T follicular helper cell (primary cell): ENCODE measurements at places on chromosomes 12 and 14.
A peak's percentile ranks its signal among the peaks of the same experiment; 100 is the strongest.

GRCh38 chr12:132502149-132502881 lies 12.4 kb downstream of the FBRSL1 start:
- DNase-seq: no peak

GRCh38 chr12:126286203-126286602 lies 1221.0 kb downstream of the AACS start:
- no peak for DNase-seq

GRCh38 chr14:96781371-96781770 lies 15.8 kb upstream of the VRK1 start:
- no peak for DNase-seq

GRCh38 chr12:113049976-113050742 lies 6.4 kb upstream of the DTX1 start:
- DNase-seq: no peak

GRCh38 chr12:66119229-66119869 lies 11.2 kb downstream of the LLPH start:
- DNase-seq: no peak

- no peak for DNase-seq
Measured at GRCh38 chr14:22178333-22178839, 410.6 kb downstream of the DAD1 start.

DNA sequence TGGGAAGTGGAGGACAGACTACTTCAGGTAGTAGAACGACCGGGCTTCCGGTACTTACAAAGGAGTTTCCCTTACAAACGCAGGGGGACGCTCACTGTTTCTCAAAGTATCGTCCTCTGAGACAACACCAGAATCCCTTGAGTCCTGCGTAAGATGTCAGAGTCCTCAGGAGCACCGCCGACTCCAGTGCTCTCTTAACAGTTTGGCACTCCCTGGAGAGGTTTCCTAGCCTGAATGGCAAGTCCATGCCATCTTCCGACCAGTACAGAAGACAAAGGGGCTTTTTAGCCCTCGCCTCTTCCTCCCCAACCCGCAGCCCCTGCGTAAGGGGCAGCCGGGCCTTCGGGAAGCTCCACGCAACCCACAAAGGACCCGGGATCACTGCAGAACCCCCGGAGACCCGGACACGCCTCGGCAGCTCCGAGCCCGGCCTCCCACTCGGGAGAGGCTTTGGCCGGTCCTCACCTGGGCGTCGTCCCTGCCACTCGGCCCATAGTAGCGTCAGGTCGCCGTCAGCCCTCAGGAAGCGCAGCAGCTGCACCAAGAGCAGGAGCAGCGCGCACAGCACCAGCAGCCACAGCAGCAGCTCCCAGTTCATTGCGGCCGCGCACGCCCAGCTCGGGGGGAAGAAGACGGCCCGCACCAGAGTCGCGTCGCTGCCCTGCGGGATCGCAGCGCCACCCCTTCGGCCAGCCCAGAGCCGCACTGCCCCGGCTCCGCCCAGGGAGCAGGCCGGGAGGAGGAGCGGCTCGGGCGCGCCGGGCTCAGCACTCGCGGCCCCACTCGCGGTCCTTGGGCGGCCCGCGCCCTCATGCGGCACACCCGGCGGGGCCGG lies at the start of gene DHRS7:
Gene DHRS7 (minus strand): TSS at position 687 of the 835 bp plus-strand sequence. CDS start 89 bp downstream, at position 598.
- DNase-seq: peak; percentile 30

DNA sequence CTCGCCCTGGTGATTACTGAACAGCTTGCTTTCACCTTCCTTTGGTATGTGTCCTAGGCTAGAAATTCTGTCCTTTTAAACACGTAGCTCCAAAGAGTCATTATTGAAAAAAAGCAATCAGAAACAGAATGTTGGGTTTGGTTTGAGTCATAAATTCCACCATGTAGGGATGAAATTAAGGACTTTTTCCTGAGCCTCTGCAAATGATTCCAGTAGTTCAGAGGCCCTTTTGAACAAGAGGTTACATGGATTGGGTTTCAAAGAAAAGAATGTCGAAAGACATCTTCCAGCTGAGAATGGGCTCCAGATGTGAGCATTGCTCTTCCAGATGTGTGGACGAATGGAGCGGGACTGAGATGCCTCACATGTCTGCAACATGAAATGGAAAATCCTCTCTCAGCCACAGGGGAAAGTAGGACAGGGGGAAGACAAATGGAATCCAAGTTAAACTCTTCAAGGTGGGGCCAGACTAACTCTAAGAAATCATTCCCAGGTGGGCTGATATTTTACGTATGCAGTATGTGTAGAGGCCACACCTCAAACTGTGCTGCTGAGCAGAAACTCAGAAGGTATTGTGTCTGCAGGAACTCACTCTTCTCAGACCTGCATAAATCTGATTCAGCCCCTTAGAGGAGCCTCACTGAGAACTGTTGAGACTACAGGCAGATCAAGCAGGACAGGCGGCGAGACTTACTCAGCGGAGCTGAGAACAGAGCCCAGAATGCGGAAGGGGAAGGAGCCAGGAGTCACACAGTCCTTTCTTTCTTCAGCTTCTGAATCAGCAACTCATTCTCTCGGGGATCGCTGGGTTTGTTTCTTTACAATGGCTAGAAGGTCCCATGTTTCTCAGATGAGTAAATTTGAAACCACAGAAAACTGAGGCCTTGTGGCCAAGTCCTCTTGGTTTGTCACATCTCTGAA lies 23.3 kb upstream of the EMP1 start:
- no peak for DNase-seq

- DNase-seq: no peak
Measured at GRCh38 chr12:51893786-51894185, 5.9 kb downstream of the ANKRD33 start.

GRCh38 chr12:97542666-97543280 lies 80.2 kb downstream of the RMST start:
- no peak for DNase-seq

- no peak for DNase-seq
Measured at GRCh38 chr12:56840922-56841321, 77.8 kb downstream of the HSD17B6 start.

DNA sequence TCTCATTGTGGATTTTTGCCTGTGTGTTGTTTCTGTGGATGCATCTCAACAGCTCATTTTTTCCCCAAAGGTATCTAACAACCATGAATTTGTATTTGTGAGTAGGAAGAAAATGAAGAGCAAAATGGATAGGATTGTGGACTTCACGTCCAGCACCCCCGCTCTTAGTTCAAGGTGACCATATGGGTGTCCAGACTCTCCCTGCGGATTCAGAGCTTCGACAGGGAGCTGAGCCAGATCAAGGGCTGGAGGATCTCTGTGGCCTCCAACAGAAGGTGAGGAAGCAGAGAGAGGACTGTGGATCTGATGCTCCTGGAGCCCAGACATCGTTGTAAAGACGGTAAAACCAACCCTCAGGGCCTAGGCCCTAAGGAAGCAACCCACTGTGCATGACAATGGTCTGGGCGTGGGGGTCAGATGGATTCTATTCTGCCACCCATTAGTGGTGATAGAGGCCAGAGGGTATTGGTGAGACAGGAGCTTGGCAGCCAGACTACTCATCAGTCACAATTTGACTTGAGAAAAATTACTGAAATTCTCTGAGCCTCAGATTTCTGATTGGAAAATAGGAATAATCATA lies 659.7 kb upstream of the TMEM132C start:
- no peak for DNase-seq

DNA sequence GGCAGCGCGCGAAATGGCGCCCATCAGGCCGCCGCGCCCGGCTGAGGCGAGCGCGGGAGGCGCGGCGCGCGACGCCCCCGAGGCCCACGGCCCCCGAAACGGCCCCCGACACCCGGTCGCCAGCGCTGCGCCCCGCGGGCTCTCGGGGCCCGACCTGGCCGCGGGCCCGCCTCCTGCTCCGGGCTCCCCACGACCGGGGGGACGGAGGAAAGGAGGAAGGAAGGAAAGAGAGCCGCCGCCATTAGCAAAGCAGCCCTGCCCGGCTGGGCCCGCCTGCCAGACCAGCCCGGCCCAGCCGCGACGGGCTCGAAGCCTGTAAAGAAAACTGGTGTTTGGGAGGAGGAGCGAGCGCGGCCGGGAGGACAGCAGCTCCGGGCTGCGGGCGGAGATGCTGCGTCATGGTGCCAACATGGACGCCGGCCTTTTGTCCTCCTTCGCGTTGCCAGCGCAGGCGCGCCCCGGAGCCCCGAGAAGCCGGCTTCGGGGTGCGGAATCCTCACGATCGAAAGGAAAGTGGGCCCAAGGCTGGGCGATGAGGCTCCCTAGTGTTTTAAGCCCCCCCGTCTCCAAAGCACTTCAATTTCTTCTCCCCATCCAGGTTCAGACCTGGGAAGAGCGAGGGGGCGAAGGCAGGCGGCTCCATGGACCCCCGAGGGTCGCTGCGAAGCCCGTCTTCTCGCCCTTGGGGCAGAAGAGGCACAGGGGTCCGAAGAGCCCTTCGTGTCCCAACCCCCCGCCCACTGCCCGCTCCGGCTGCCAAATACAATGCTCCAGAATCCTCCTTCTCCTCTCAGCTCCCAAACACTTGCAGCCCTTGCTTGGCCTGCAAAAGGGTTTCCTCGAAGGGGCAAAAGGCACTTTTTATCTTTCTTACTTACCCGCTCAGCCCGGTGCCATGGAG lies 2.9 kb upstream of the SETD1B start:
- DNase-seq: no peak

- DNase-seq: no peak
Measured at GRCh38 chr14:100823413-100824080, 2.4 kb upstream of the MEG3 start.

DNA sequence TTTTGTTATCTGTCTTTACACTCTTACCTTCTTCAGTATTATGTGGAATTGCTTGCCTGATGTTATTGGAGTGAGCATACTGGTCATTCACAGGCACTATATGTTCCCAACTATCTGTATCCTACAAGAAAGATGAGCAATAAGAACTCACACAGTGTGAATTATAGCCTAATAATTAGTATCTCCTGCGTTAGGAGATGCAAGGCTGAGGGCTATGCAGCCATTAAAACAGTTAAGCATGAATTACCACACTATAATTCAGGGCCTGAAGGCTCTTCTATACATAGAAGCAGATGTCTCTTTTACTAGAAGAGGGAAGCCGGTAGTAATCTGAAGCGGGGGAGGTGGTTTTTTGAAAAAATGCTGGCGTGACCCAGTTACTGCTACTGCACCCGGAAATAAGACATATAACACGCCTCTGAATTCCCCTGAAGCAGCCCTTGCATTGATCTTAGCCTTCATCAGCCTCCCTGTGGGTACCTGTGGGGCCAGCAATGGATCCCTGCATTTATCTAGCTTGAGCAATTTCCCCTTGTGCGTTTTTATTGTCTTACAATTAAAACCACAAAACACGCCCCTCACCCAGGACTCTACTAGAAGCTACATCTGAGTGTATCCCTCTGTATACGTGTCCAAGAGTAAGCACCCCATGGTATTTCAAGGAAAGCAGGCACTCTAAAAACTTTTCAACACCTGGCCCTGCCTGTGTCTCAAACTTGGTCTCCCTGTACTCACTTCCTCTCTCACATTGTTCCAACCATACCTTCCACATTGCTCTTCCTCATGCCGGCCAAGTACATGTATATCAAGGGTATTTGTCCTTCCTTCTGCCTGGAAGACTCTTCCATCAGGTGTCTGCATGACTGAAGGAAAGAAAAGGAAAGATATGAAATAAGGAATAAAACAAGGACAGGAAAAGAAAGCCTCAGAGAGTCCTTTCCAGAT lies 210.9 kb upstream of the ARID2 start:
- peak; percentile 26 for DNase-seq

DNA sequence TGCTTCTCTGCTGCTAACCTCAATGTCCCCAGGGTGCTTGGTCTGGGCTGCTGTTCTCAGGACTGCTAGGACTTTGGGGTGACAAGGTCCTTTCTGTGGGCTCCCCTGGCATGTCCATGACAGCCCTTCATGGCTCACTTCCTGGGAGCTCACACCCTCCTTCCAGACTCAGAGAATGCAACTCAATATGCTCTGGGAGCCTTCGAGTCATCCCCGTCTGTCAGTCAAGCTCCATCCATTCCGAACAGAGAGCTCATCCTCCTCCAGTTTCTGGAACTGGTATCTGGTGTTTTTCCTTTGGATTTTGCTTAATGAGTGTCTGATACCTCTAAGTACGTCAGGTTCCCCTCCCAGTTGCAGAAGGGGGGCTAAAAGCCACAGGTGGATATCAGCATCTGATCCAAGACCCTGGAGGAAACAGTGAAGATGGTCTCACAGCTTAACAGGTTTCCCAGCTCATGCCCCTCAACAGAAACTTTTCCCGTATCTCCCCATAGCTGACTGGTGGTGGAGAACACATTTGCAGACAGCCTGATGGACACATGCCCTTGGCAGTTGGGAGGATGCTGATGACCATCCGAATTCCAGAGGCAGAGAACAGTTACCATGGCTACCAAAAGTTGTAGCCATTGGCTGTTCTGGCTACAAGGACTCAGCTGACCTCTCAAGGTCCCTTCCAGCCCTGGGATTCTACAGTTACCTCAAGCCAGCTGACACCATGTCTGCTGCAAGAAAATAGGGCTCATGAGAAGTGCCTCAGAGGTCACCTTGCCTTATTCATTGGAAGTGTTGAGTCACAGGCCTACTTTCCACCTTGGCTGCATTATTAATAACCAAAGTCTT lies 9.5 kb upstream of the RAB35 start:
- no peak for DNase-seq

DNA sequence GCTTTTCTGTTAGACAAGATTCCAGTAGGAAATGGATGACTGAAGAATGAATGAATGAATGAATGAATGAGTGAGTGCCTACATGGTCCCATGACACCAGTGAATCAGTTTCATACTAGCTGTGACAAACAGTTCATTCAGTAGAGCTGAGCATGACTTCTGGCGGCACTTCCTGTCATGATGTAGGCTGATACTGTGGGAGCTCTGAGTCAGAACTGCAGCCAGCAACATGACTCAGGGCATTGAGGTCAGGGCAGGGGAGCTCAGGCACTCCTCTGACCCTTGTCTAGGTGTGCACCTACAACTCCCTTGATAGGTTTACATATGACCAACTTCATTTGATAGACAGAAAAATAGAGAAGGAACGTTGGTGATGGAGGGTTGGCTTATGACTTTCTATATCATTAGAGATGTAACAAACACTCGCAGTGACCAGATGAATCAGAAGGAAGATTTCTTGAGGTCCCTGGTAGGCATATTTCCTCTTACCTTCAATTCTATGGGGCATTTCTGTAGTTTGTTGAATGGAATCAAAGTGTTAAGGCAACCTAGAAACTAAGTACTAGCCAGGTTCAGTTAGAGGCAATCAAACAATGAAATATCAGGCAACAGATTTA lies 139.3 kb upstream of the ARHGAP5 start:
- DNase-seq: no peak

DNA sequence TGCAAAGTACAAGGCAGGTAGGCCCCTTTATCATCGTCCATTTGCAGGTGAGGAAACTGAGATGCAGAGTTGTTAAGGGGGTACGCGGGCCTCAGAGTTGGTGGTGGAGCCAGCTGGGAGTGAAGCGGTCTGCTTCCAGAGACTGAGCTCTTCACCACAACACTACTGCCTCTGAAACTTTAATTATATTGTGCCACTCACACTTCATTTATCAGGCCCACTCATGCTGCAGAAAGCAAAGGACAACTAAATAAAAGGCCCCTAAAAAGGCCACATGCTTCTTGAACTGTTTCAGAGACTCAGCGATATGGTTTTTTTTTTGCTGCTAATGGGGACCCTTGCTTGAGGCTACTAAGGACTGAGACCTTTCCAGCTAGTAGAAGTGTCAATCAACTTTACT lies 153.1 kb downstream of the TTC7B start:
- no peak for DNase-seq

- no peak for DNase-seq
Measured at GRCh38 chr12:53748072-53748840, 3.5 kb downstream of the CISTR start.
